Left hindlimb (tissue), 1 donor: ENCODE measurements at places on chromosomes 4 and X.

DNA sequence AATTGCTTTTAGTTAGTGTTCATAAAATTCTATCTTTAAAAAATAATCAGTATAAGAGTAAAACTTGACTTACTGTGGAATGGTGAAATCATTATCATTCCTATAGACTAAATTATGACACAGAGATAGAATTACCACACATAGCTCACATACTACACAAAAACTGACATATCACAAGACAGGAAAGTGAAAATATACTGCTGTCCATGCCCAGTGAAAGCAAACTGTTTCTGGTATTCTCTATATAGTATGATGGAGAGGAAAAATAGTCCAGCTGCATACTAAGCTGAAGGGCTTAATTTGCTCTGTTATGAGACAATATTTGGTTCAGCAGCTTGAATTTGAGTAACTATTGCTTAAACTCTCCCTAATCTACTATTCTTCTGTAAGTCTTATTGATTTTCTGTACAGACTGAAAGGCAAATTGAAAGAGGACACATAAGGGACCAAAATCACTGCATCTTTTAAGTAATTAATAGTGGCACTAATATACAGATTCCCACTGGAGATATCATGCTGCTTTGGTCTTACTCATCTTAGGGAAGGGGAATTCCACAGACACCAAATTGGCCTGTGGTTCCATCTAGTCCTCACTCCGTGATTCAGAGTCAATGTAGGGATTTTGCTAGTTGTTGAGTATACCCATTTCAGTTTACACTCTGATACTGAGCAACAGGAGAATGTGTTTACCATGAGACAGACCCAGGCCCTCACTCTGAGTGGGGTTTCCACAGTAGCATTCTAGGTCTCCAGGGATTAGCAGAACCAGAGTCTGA lies 47.4 kb upstream of the AGA start:
- no peak for DNase-seq

GRCh38 chr4:107265859-107266258 lies 229.7 kb upstream of the DKK2 start:
- DNase-seq, result no peak

- DNase-seq, result no peak
Measured at GRCh38 chr4:85968945-85969819, 390.7 kb downstream of the MAPK10 start.

DNA sequence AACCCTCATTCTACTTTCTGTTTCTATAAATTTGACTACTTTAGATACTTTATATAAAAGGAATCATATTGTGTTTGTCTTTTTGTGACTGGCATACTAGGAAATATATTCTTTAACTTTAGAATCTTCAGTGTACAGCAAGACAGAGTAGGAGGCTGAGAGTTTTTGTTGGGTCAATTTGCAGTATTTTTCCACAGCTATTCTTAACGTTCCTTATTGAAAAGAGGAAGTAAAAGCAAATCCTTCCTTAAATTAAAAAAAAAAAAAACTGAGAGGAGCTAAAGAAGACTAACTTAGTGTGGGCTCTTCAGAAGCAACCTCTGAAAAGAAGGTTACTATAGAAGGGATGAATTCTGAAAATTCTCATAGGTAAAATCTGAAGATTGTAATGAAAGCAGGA lies 1194.6 kb downstream of the ADGRL3 start:
- no peak for DNase-seq

- no peak for DNase-seq
Measured at GRCh38 chr4:77473509-77473908, 132.1 kb upstream of the CXCL13 start.

- no peak for DNase-seq
Measured at GRCh38 chr4:176354884-176355283, 35.1 kb downstream of the SPCS3 start.

DNA sequence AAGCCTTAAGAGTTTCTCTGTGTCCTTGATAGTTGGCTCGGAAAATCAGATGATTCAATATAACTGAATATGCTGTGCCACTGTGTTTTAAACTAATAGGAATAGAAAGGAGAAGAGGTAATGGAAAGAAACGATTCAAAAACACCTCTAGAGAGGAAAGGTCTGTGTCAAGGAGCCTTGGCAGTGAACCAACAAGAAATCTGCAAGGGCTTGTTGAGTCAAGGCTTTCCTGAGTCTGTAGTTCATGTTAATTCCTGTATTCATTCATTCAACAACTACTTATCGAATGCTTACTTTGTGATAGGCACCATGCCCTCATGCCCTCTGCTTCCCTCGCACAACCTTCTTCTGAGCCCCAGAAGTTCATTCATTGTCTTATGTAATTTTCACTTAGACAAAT lies 336.0 kb downstream of the PDHA2 start:
- DNase-seq, result no peak

GRCh38 chr4:82906469-82906868 lies 5.9 kb downstream of the THAP9 start:
- no peak for DNase-seq

DNA sequence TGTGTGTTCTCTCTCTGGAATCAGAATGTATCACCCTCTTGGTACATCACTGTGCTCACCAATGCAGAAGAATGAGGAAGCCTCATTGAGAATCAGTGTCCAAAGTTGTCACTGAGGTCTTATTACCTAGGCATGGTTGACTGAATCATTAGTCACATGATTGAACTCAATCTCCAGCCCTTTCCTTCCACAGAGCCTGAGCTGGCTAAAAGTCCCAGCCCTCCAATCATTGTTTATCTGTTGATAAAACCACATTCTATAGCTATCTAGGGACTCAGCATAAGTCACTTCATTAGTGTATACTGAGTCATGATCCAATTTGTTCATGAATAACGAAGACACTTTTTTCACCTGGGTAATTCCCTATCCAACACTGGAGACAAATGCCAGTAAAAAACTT lies 396.8 kb downstream of the TRAM1L1 start:
- DNase-seq, result no peak

- no peak for DNase-seq
Measured at GRCh38 chrX:39815631-39816030, 282.1 kb downstream of the BCOR start.

DNA sequence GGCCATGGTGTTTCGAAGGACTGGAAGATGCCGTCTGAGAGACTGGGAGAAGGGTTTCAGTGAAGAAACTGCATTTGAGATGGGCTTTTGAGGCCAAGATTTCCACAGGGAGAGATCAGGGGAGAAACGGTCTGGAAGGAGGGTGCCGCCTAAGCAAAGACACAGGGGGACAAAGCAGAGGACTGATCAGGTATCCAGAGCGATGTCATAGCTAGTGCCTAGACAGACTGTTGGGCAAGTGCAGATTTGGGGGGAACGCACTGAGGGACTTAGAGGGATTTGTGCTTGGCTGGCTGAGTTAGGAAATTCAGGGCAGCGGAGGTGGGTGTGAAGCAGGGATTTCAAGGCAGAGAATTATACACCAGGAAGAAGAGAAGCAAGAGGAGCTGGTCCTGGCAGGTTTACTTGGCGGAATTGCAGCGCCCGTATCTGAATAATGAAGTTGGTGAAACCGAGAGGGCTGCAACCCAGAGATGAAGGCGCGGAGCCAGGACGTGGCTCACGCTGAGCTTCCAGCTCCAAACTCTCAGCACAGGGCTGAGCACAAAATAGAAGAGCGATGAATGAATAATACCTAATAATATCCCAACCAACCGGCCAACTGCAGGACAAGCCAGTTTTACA lies 106.9 kb downstream of the MAML3 start:
- DNase-seq, result no peak

DNA sequence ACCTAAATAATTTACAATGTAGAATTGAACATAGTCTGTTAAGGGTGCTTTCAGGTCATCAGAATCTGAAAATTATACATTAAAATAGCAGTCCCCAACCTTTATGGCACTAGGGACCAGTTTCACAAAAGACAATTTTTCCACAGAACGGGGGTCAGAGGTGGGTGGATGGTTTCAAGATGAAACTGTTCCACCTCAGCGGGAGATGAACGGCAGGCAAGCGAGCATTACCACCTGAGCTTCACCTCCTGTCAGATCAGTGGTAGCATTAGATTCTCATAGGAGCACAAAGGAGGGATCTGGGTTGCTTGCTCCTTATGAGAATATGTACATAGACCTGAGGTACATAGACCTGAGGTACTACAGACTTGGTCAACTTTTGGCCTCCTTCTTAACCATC lies 29.0 kb downstream of the LRBA start:
- DNase-seq, result no peak

GRCh38 chr4:138677748-138678147 lies 337.8 kb upstream of the NOCT start:
- no peak for DNase-seq

GRCh38 chr4:41575207-41575606 lies 37.2 kb downstream of the LIMCH1 start:
- DNase-seq, result no peak

DNA sequence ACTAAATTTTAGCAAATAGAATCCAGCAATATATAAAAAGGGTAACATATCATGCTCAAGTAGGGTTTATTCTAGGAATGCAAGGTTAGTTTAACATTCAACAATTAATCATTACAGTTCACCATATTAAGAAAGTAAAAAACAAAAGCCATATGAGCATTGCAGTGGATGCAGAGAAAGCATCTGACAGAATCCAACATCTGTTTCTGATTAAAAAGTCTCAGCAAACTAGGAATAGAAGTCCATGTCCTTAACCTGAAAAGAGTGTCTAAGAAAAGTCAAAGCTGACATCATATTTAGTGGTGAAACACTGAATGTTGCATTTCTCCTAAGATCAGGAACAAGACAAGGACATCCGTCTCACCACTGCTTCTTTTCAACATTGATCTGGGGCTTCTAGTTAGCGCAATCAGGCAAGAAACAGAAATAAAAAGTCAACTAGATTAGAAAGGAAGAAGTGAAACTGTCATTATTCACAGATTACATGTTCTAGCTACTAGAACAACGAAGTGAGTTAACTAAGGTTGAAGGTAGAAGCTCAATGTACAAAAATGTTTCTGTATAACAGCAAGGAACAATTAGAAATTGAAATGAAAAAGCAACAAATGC lies 49.3 kb downstream of the MRPL1 start:
- DNase-seq, result no peak

GRCh38 chr4:73751166-73751565 lies 10.8 kb downstream of the CXCL8 start:
- DNase-seq, result no peak

DNA sequence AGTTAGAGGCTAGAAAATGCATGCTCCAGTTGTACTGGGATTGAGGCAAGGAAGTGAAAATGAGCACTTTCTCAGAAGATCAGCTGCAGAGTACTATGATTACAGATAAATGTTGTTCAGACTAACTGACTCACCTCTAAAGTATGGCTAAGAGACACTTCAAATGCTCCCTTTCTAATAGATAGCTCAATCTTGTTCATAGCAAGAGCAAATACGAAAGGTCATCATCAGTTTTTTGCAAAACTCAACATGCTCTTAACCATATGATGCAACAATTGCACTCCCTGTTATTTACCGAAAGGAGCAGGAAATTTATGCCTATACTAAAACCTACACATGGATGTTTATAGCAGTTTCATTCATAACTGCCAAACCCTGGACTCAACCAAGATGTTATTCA lies 838.4 kb upstream of the INTU start:
- no peak for DNase-seq

- no peak for DNase-seq
Measured at GRCh38 chr4:58144721-58145120, 1034.5 kb upstream of the IGFBP7 start.

GRCh38 chr4:101279377-101279871 lies 67.9 kb downstream of the PPP3CA start:
- peak; percentile 50 for DNase-seq

DNA sequence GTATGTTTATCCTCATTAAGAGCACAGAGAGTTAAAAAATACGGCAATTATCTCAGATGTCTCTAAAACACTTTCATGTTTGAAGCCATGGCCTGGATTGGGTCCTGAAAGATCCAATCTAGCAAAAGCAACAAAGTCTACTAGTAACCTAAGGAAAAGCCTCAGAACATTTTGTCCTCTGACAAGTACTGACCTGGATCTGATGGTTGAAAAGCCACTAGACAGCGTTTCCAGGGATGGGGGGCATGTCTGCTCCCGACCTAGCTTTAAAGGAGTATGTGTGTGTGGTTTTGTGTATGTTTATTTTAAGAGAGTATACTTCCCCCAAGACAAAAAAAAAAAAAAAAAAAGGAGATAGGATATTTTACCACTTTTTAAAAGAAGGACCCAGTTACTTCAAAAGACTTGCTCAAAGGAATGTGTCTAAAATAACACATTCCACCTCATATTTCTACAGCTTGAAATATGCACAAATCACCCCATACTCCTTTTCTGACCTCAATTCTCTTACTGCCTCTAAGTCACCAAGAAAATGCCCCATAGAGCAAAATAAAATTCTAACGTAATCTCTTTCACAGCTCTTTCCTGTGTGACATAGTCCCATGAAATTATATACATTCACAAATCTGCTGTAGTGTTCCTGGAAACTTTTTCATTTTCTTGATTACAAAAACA lies 189.0 kb upstream of the TTC29 start:
- DNase-seq, result no peak

- no peak for DNase-seq
Measured at GRCh38 chr4:43843501-43843900, 605.1 kb downstream of the KCTD8 start.

GRCh38 chrX:103864886-103865534 lies 33.0 kb upstream of the RAB9B start:
- DNase-seq, result no peak

- DNase-seq, result no peak
Measured at GRCh38 chr4:95421869-95422268, 126.9 kb downstream of the UNC5C start.

GRCh38 chr4:104530426-104530825 lies 35.7 kb upstream of the CXXC4 start:
- DNase-seq, result no peak

DNA sequence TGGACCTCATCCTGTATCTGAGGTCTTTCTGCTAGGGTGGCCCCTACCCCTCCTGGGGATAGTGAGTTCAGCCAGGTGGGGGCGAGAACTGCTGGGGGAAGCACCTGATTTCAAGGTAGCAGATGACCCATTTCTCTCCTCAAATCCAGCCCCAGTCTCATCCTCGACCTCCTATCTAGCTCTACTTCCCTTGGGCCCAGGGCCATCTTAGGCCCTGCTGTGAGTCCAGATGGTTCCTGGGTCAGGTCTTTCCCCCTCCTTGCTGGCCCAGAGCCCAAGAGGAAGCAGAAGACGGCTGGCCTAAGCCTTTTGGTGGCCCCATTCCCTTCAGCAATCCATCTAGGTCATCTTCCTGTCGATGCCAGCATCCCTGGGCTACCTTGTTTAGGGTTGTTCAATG lies 3.3 kb downstream of the CDK16 start:
- no peak for DNase-seq

- no peak for DNase-seq
Measured at GRCh38 chr4:14539246-14539645, 463.0 kb upstream of the CPEB2 start.

- no peak for DNase-seq
Measured at GRCh38 chr4:33628296-33628695, 2616.0 kb downstream of the ARAP2 start.
